ENCODE measurements at places on chromosomes 3 and 15. TPM values are rescaled to one million over a fixed set of nuclear protein-coding genes. Genes with fewer than 3 reads are reported as not detected.

Gene MYL3
- total RNA-seq = 1.2 TPM

Gene COPS2
- 79.8 TPM for total RNA-seq

Gene SLC12A6
- 37.1 TPM for total RNA-seq

Gene GHSR
- 0.69 TPM for total RNA-seq

Gene GOLGA6A
- total RNA-seq = 0.23 TPM

Gene CDHR4
- total RNA-seq = 0.23 TPM

Gene ZNF609
- total RNA-seq = 28.4 TPM

Gene DUOX1
- total RNA-seq = under 0.01 TPM

Gene LRRC3B
- 39.9 TPM for total RNA-seq

Gene CCR9
- total RNA-seq = not detected

Gene CMSS1
- total RNA-seq = 21.9 TPM
